Renal pelvis (tissue), 12 donors: ENCODE measurements at places on chromosomes 4 and X. TPM values are rescaled to one million over a fixed set of nuclear protein-coding genes. Genes with fewer than 3 reads are reported as not detected.

- no peak for DNase-seq
Measured at GRCh38 chr4:134089885-134090284, 111.7 kb downstream of the PABPC4L start.

DNA sequence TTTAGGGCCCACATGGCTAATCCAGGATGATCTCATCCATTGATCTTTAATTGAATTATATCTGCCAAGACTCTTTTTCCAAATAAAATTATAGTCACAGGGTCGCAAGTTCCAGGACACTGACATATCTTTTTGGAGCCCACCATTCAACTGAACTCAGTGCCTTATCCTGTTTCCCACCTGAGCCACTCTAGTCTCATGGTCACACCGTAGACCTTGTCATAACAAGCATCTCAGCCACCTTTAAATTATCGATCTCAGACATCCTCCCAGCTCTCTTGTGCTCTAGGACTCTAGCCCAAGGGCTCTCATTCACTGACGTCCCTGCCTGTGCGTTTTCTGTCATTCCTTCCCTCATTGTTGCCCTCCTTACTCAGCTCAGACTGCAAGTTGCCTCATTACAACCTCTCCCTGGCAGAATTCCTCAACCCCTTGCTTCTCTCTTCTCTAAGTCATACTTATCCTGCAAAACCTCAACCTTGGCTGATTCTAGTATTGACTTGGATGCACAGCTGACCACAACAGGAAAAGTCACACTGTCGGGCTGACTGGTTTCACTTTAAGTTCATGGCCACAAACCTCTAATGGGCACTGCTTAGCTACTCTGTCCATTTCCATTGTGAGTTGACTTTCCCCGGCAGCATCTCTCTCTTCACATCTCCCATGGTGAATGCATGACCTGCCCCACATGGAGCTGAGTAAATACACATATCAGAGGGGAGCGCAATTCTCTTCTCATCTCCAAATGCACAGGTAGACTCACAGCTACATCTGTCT is 91.0 kb upstream of the TRIM2 start:
- no peak for DNase-seq

DNA sequence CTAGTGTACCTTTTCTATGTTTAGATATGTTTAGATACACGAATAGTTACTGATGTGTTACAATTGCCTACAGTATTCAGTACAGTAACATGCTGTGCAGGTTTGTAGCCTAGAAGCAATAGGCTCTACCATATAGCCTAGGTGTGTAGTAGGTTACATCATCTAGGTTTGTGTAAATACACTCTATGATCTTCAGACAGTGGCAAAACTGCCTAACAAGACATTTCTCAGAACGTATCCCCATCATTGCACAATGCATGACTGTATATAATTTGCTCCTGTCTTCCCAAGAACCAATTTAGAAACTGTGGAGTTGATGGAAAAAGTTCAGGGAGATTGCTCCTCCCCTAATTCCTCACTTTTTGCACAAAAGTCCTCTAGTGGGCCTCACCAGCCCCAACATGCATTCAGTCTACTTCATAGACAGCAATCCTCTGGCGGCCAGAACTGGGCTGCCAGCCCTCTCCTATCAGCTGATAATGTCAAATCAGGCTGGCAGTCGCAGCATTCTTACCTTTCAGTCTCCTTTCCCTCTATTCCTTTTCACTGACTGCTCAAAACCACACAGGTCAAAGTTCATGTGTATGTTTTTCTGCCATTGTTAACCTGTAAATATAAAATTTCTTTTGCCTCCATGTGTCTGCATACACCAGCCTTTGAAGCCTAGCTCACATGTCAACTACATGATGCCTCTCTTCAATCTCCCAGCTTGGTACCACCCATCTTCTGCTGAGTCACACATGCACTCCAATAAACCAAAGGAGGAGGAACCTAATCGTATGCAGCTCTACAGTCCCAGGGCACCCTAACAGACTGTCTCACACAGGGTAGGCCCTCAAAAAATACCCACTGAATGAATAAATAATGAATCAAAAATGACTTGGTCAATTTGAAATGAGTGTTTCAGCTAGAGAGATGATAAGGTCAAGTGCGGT is 32.0 kb downstream of the BCLAF3 start:
- no peak for DNase-seq

GRCh38 chrX:9352243-9352642 is 112.6 kb upstream of the TBL1X start:
- DNase-seq, result no peak

- DNase-seq, result no peak
Measured at GRCh38 chrX:18725310-18725943, 18.0 kb downstream of the PPEF1 start.

GRCh38 chr4:121484633-121485032 is 103.8 kb upstream of the QRFPR start:
- no peak for DNase-seq

DNA sequence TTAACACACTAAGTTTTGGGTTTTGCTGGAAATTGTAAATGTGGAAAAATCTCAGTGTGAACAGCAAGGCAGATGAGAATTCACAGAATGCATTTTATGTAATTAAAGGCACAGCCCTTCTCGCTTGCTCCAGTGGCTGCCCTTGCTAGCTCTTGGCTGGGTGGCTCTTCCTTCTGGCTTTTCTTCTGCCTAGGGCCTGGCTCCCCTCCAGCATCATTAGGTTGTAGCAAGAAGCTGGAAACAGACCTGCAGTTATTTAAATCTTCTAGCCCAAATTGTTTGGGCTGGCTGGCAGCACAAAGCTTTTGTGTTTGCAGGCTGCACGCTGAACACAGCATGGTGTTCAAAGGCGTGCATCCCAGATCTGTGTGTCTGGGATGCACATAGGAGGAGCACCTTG is 56.5 kb downstream of the LIMCH1 start:
- DNase-seq, result no peak

- DNase-seq, result peak; percentile 81
Measured at GRCh38 chrX:134026565-134027311, 41.3 kb upstream of the GPC3 start.

GRCh38 chr4:31793907-31794306 is 1073.7 kb downstream of the PCDH7 start:
- DNase-seq, result no peak

GRCh38 chr4:3301450-3302172 is 8.8 kb downstream of the RGS12 start:
- DNase-seq, result no peak

DNA sequence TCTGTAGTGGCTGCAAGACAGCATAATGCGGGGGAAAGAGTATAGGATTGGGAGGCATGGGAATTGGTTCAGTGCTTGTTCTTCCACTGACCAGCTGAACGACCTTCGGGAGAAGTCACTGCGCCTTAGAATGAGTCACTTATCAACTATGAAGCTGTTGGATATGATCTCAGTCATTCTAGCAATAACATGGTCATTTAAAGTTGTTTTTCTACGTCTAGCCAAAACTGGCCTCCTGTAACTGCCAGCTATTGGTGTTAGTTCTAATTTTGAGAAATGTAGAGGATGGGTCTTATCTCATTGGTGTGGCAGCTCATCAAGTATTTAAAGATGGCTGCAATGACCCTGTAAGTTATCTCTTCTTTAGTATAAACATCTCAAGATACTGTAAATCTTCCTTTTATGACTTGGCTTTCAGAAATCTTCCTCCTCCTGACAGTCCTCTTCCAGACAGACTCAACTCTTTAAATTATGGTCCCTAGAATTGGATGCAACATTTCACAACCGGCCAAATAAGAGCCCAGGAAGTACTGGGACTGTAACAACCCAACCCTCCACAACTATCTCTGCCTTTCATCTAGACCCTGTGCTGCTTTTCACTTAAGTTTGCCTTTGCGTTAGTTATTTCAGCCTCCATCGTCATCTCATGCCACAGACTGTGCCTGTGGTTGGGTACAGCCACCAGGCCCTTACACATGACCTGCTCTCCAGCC is 243.3 kb downstream of the CBR4 start:
- no peak for DNase-seq

DNA sequence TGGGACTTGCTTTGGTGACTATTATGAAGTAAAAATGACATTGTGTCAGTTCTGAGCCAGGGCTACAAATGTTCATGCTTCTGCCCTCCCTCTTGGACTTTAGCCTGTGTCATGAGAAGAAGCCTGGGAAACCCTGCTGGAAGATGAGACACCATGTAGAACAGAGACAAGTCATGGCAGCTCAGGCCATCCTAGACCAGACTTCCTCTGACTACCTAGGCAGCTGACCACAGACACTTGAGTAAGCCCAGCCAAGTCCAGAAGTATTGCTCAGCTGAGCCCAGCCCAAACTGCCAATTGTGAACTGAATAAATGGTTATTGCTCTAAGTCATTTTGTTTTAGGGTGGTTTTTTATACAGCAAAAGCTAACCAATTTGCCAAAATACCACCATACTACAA is 467.6 kb upstream of the CNKSR2 start:
- no peak for DNase-seq

DNA sequence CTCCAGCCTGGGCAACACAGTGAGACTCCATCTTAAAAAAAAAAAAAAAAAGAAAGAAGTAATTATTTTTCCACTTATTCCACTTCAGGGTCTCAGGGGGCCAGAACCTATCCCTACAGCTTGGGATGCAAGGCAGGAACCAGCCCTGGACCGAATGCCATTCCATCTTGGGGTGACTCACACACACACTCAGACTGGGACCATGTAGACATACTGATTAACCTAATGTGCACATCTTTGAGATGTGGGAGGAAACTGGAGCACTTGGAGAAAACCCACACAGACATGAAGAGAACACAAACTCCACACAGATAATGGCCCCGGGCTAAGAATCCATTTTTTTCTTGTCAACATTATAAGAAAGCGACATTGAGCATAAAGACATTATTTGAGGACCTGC is 132.5 kb downstream of the PTTG2 start:
- DNase-seq, result no peak

- DNase-seq, result no peak
Measured at GRCh38 chr4:53055716-53056403, 193.7 kb downstream of the RASL11B start.

GRCh38 chr4:181909368-181909767 is 333.8 kb upstream of the TENM3 start:
- DNase-seq, result no peak

- DNase-seq, result no peak
Measured at GRCh38 chr4:110268790-110269189, 70.4 kb upstream of the ELOVL6 start.

- no peak for DNase-seq
Measured at GRCh38 chrX:124211312-124211942, 121.0 kb upstream of the TEX13D start.

DNA sequence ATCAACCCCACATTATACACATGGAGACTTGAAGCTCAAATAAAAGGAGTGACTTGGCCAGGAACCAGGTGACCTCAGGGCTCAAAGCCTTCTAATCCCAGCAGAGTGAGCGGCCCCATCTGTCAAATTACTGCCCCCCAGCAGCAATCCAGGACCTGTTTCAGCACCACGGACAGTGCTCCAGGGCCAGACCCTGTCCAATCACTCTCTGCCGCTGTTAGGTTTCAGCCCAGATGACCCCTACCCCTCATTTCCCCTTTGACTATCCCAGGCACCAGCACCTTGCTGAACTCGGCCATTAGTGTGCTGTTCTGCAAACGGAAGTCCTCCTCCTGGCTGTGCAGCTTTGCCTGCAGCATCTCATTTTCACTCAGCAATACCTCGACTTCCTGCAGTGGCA is 5.1 kb downstream of the GRIPAP1 start:
- DNase-seq, result no peak

DNA sequence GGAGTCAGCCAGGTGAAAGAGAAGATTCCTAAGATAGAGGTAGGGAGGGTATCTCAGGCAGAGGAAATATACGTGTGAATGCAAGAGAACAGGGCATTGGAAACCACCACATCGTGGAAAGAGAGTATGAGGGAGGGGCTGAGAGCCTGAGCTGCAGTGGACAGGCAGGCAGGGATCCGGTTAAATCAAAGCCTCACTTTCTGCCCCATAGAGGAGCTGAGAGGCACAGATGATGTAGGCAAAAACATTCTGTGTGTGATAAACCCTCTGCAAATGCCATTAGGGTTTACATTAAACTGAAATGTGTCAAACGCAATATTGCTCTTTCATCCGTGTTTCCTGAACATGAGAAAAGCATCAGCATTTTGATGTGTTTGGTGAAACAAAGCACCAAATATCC is 298.1 kb upstream of the TAPT1 start:
- no peak for DNase-seq

- no peak for DNase-seq
Measured at GRCh38 chrX:74423289-74423998, 2.2 kb downstream of the SLC16A2 start.

- DNase-seq, result no peak
Measured at GRCh38 chr4:4880492-4880891, 21.0 kb downstream of the MSX1 start.

GRCh38 chr4:59068722-59069418 is 1958.7 kb upstream of the IGFBP7 start:
- no peak for DNase-seq

DNA sequence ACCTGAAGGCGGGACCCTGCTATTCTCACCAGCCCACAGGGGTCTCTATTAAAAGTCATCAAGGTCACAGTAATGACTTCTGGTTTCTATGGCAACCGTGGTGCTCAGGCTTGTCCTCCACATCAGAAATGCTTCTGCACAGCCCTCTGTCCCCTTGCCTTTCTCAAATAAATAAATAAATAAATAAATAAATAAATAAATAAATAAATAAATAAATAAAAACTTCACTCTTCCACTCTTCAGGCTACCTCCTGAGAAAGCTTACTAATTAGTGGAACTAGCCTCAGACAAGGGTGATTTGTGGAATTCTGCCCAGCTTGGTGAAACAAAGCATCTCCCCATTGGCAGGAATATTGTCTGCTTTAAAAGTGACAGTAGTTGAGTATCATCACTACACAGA is 5.5 kb upstream of the RAB40A start:
- DNase-seq, result no peak

DNA sequence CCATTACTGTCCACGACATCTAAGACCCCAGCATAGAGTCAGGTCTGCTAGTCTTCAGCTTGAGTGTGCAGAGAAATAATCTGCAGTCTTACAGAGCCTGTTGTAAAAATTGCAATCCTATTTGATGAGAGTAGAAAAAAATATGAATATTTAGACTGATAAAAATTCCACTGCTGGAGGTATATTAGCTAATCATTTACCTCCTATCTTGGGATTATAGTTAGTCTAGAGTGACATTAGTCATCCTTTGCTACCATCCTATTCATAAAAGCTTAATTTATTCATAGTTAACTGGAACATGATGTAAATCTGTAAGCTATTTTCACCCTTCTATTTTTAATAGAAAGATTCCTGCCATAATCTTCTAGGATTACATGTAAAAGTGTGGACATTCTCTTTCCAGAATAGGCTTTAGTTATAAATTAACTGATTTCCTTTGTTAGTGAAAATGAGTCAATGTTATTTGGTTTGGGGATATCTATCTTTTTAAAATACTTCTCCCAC is 26.7 kb downstream of the C4orf54 start:
- no peak for DNase-seq

GRCh38 chr4:181608181-181608580 is 635.0 kb upstream of the TENM3 start:
- DNase-seq, result no peak

GRCh38 chrX:38768079-38768478 is 33.2 kb upstream of the MID1IP1 start:
- no peak for DNase-seq

- DNase-seq, result no peak
Measured at GRCh38 chr4:2482693-2483092, 13.8 kb downstream of the RNF4 start.

SPARCL1 gene
- 8.8 TPM for polyA plus RNA-seq

GPR173 gene
- polyA plus RNA-seq, result 28.1 TPM

HOPX gene
- polyA plus RNA-seq, result 16.4 TPM

CSN1S1 gene
- polyA plus RNA-seq, result not detected

FAM53A gene
- polyA plus RNA-seq, result 2.8 TPM

CYLC1 gene
- polyA plus RNA-seq, result not detected

SMIM10L2A gene
- 11.3 TPM for polyA plus RNA-seq

CT55 gene
- 0.19 TPM for polyA plus RNA-seq
